ENCODE measurements at places on chromosomes 1 and 21. TPM values are rescaled to one million over a fixed set of nuclear protein-coding genes. Genes with fewer than 3 reads are reported as not detected.

- no peak for DNase-seq
- no peaks in the 10 kb centered on the region for H3K36me3 ChIP-seq
- H3K27me3 ChIP-seq = no peaks in the 10 kb centered on the region
- no peak overlapping the region for H3K27ac ChIP-seq
Observed at GRCh38 chr1:53414632-53415031, 44.6 kb upstream of the DMRTB1 start.

Gene KRTCAP2
- 255 TPM for total RNA-seq

DNA sequence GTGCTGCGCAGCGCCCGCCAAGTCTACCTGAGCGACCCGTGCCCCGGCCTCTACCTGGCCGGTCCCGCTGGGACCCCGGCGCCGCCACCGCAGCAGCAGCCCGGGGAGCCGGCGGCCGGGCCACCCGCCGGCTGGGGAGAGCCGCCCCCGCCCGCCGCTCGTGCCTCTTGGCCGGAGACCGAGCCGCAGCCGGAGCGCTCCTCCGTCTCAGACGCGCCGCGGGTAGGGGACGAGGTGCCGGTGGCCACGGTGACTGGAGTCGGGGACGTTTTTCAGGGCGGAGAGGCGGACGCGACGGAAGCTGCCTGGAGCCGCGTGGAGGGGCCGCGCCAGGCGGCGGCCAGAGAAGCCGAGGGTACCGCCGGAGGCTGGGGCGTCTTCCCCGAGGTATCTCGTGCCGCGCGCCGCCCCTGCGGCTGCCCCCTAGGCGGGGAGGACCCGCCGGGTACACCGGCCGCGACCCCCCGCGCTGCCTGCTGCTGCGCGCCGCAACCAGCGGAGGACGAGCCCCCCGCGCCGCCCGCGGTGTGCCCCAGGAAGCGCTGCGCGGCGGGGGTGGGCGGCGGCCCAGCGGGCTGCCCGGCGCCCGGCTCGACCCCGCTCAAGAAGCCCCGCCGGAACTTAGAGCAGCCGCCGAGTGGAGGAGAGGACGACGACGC is 646 bp downstream of the IER5 start:
- no peaks in the 10 kb centered on the region for H3K36me3 ChIP-seq
- H3K27me3 ChIP-seq = no peaks in the 10 kb centered on the region
- peaks cover 9% of the 10 kb centered on the region for H3K4me1 ChIP-seq
- no peak for DNase-seq
- H3K4me3 ChIP-seq = peak overlapping the region; percentile 84

- no peak overlapping the region for H3K4me3 ChIP-seq
- H3K36me3 ChIP-seq = no peaks in the 10 kb centered on the region
- H3K4me1 ChIP-seq = no peaks in the 10 kb centered on the region
Observed at GRCh38 chr1:107776900-107777663, 187.9 kb downstream of the VAV3 start.

- no peak overlapping the region for H3K4me3 ChIP-seq
- H3K36me3 ChIP-seq = no peaks in the 10 kb centered on the region
- no peaks in the 10 kb centered on the region for H3K27me3 ChIP-seq
- peaks cover 34% of the 10 kb centered on the region for H3K4me1 ChIP-seq
Observed at GRCh38 chr1:235075048-235075776, 53.4 kb downstream of the TOMM20 start.

DNA sequence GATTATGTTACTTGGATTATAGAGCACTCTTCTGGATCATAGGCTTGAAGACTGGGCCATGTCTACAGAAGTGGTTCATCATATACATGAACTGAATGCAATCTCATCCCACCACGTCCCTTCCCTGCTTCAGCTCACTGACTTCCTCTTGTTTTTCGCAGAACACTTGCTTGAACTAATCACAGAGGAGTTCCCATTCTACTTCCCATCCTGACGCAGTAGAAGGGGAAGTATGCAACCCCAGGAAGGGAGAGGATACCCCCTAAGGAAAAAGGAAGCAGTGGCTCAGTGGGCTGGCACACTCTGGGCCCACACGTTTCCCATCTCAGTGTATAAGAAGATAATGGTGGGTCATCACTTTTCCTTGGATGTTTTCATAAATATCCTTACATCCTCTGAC is 36.2 kb downstream of the CASQ2 start:
- H3K4me3 ChIP-seq = no peak overlapping the region
- peaks cover 5% of the 10 kb centered on the region for H3K4me1 ChIP-seq
- no peaks in the 10 kb centered on the region for H3K36me3 ChIP-seq
- H3K27ac ChIP-seq = no peak overlapping the region

GRCh38 chr21:37374027-37374426 is 7.5 kb downstream of the DYRK1A start:
- H3K27ac ChIP-seq = no peak overlapping the region
- H3K4me1 ChIP-seq = peaks cover 52% of the 10 kb centered on the region
- no peak overlapping the region for H3K4me3 ChIP-seq
- no peaks in the 10 kb centered on the region for H3K27me3 ChIP-seq
- DNase-seq = no peak

DNA sequence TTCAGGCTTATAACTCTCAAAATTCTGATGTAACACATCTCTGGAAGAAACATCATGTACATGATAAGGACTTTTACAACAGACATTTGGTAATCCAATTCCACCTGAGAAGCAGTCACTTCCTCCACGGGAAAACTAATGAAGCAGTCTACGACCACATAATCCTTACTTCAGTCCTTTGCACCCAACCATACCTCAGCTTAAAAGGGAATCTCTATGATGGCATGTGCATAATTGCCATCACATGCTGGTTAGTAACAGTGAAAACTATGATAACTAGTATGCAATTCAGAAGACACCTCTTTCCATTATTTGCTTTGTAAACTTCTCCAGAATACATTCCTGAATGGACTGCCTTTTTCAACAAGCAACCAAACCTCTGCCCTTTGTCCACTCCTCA is 53.1 kb downstream of the TTC13 start:
- no peak for DNase-seq
- no peak overlapping the region for H3K27ac ChIP-seq
- H3K36me3 ChIP-seq = no peaks in the 10 kb centered on the region
- no peak overlapping the region for H3K4me3 ChIP-seq
- H3K27me3 ChIP-seq = no peaks in the 10 kb centered on the region

DNA sequence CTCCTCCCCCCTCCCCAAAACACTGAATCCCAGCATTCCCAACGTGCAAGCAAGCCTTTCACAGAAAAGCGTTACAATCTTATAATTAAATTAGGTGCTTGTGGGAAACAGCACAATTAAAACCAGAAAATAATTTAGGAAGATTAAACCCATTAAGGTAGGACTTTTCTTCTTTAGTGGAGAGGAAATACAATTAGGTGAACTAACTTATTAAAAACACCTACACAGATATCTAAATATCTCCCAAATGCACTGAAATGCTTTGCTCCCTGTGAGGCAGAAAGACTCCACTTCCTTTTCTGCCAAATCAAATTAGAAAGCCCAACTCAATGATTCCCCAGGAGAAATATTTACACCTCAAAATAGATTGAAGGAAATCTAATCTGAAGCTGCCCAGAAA is 60.9 kb upstream of the ETS2 start:
- H3K4me3 ChIP-seq = no peak overlapping the region
- H3K4me1 ChIP-seq = no peaks in the 10 kb centered on the region
- no peak overlapping the region for H3K27ac ChIP-seq
- no peaks in the 10 kb centered on the region for H3K36me3 ChIP-seq
- DNase-seq = no peak

- no peaks in the 10 kb centered on the region for H3K36me3 ChIP-seq
- peak within 1 kb of the TSS; percentile 84 for H3K4me3 ChIP-seq
Observed at GRCh38 chr21:44939532-44940115, at the start of gene SLX9. SLX9 (plus strand) TSS chr21:44940029; CDS start chr21:44940058, 29 bp downstream.

Gene ATP13A2
- 42.4 TPM for total RNA-seq

GRCh38 chr1:22830041-22830566 is 119.5 kb downstream of the EPHB2 start:
- no peak overlapping the region for H3K27ac ChIP-seq
- H3K27me3 ChIP-seq = no peaks in the 10 kb centered on the region
- peaks cover 20% of the 10 kb centered on the region for H3K4me1 ChIP-seq
- H3K4me3 ChIP-seq = no peak overlapping the region

- no peak overlapping the region for H3K27ac ChIP-seq
- H3K4me3 ChIP-seq = no peak overlapping the region
- no peaks in the 10 kb centered on the region for H3K27me3 ChIP-seq
- no peaks in the 10 kb centered on the region for H3K4me1 ChIP-seq
- no peaks in the 10 kb centered on the region for H3K36me3 ChIP-seq
Observed at GRCh38 chr1:225343618-225344017, 84.2 kb downstream of the LBR start.

GRCh38 chr1:236396665-236397043 is 2.6 kb downstream of the EDARADD start:
- H3K36me3 ChIP-seq = no peaks in the 10 kb centered on the region
- H3K4me3 ChIP-seq = no peak overlapping the region
- no peaks in the 10 kb centered on the region for H3K27me3 ChIP-seq
- H3K4me1 ChIP-seq = peaks cover 3% of the 10 kb centered on the region
- no peak for DNase-seq

Gene CDC42
- total RNA-seq = 139 TPM

Gene HHIPL2
- total RNA-seq = 6.0 TPM

Gene SIM2
- 0.19 TPM for total RNA-seq

Gene UBIAD1
- total RNA-seq = 29.3 TPM

Gene CASQ1
- 5.6 TPM for total RNA-seq

DNA sequence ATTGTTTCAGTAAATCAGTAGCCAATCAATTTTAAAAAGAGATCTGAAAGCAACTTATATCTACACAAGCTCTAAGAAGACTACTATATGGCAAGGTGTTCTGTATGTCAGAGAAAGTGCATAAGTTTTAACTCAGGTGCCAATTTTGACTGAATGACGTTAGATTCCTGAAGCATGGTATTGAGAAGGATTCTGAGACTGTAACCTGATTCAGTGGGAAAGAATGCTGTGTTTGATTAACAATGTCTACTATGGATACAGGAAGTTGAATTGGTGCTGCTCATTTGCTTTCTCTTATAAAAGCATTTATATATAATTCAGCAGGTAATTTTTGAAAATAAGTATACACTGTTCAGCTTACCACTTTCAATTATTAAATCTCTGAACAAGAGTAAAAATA is 156.3 kb downstream of the PAPPA2 start:
- H3K27ac ChIP-seq = no peak overlapping the region
- H3K4me1 ChIP-seq = no peaks in the 10 kb centered on the region
- DNase-seq = no peak
- no peaks in the 10 kb centered on the region for H3K36me3 ChIP-seq

DNA sequence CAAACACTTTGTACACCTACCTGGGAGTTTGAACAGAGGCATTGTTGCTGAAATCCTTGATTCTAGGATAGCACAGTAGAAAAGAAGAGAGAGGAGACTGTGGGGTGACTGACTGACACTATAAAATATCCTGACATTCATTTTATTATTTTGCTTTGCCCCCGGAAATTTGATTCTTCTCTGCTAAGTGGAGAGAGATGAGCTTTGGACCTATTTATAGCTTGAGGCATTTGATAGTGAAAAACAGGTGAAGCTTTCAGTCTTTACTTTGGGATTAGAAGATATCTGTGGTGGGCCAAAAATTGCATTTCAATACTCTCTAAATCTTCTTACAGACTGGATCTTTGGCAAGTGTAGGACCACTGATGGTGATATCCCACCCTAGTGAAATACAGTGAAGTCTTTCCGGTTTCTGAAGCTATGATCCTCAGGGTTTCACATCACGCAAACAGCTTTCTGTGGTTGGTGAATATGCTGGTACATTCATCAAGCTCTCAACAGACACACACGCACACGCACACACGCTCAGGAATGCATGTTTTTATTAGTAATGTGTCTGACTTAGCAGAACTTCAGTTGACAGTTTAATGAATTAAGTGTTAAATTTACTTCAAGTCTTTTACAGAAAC is at the start of gene AMPD1:
Gene AMPD1, minus strand, starts transcription at position 117 of the 629 bp plus-strand sequence. Its CDS starts 75 bp downstream, at position 42.
- H3K27ac ChIP-seq = no peak within 1 kb of the TSS
- H3K4me1 ChIP-seq = no peaks in the 10 kb centered on the region
- H3K36me3 ChIP-seq = no peaks in the 10 kb centered on the region
- no peaks in the 10 kb centered on the region for H3K27me3 ChIP-seq
- no peak within 1 kb of the TSS for H3K4me3 ChIP-seq

- no peak overlapping the region for H3K27ac ChIP-seq
- no peaks in the 10 kb centered on the region for H3K27me3 ChIP-seq
- H3K4me3 ChIP-seq = no peak overlapping the region
Observed at GRCh38 chr1:22582661-22583635, 19.7 kb downstream of the EPHA8 start.

DNA sequence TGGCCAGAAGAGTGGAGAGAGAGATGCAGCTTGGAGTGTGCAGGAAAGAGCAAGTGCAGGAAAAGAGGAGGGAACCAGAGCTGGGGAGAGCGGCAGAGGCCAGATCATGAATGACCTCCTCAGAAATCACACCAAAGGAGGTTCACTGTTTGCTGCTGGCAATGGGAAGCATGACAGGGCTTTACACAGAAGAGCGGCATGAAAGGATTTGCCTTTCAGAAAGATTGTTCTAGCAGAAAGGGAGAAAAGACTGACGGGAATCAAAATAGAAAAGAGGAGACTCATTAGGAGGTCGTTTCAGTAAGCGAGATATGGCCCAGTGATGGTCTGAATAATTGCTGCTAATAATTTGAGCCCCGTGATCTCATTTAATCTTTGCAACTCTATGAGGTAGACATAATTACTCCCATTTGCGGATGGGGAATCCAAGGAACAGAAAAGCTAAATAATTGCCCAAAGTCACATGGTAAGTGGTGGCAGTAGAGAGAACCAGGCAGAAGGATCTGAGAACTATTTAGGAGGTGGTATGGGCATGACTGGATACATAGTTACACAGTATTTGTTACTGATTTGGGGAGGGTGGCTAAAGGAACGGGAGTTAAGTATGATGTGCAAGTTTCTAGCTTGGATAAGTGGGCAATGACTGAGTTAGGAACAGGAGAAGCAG is 12.5 kb upstream of the HNRNPR start:
- H3K36me3 ChIP-seq = no peaks in the 10 kb centered on the region
- H3K27me3 ChIP-seq = no peaks in the 10 kb centered on the region
- H3K27ac ChIP-seq = no peak overlapping the region
- H3K4me3 ChIP-seq = no peak overlapping the region

GRCh38 chr21:31634993-31635392 is 24.5 kb upstream of the SOD1 start:
- H3K27ac ChIP-seq = no peak overlapping the region
- H3K4me1 ChIP-seq = no peaks in the 10 kb centered on the region
- no peak overlapping the region for H3K4me3 ChIP-seq
- no peaks in the 10 kb centered on the region for H3K36me3 ChIP-seq

Gene SON
- total RNA-seq = 310 TPM

- H3K27ac ChIP-seq = peak overlapping the region; percentile 76
- H3K4me3 ChIP-seq = peak overlapping the region; percentile 54
- H3K27me3 ChIP-seq = no peaks in the 10 kb centered on the region
- peak; percentile 35 for DNase-seq
Observed at GRCh38 chr21:16422702-16423101, 692.9 kb downstream of the USP25 start.

Gene CLEC20A
- total RNA-seq = 6.1 TPM

DNA sequence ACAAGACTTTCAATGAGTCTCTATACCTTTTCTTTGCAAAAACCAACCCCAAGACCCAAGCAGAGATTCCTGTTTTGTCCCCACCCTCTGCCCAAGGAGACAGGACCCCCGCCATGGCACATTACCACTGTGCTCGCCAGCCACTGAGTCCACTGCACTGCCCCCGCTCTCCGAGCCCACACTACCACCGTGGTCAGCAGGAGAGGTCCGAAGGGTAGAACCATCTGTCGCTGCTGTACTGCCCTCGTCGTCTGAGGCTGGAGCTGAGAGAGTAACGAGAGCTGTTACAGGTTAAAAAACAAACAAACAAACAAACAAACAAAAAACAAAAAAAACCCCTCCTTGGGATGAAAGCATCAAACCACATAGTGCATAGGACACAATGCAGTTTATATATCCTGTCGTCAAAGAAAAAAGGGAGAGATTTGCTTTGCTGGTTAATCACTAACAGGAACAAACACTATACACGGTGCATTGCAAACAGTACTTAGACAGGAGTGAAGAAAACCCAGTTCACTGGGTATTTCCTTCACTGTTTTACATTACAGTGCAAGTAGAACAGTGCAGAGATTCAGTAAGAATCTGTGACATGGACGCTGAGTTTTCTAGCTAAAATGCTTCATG is 71.0 kb downstream of the UBR4 start:
- no peak for DNase-seq
- no peak overlapping the region for H3K27ac ChIP-seq
- no peaks in the 10 kb centered on the region for H3K4me1 ChIP-seq
- no peaks in the 10 kb centered on the region for H3K27me3 ChIP-seq

Data from testis (tissue), 5 donors.